ENCODE measurements at places on chromosomes 7 and 10.
A peak's percentile ranks its signal among the peaks of the same experiment; 100 is the strongest.

DNA sequence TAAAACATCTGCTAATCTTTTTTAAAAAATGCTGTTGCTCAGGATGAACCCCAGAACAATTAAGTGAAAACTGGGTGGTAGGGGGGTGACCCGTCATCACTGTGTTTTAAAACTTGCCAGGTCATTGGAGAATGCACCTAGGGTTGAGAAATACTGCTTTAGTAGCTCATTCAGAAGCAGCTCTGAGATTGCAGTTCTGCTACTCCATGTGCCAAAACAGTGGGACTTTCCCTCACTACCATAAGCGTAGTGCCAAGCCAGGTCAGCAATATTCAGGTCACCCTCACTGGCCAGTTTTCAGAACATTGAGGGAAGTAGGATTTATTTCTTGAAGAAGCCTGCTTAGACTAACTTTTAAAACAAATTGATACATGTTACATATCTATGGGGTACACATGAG lies 5.2 kb downstream of the STEAP2 start:
- no peak for DNase-seq

GRCh38 chr10:86316274-86316835 lies 50.2 kb downstream of the GRID1 start:
- DNase-seq: no peak

DNA sequence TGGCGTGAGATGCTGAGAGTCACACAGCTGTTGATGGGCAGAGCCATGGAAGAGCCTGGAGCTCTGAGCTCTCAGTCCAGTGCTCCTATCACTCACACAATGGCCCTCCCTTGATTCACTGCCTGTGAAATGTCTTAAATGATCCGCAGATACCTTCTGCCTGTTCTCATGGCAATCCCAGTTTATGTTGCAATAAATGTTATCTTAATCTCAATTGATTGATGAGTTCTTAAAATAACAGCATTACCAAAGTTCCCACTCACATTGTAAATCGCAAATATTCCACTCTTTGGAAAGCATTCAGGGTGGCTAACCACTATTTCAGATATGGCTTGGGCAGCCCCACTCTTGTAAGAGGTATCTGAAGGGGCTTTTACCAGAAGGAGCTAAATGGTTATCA lies 865.5 kb downstream of the LRMDA start:
- no peak for DNase-seq

DNA sequence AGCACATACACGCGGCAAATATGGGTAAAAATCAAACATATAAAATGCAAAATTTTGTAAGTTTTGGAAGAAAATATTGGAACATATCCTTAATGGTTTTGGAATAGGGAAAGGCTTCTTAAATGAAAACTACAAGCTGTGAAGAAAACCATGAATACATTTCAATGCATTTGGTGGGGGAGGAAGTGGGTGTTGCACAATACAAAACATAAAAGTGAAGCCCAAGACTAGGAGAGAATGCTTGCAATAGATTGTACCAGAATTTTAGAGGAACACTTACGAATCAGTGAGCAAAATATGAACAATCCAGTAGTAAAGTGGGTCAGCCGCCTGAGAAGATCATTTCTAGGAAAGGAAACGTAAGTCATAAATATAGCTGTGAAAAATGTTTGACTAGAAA lies 322.6 kb upstream of the MKI67 start:
- DNase-seq: no peak

DNA sequence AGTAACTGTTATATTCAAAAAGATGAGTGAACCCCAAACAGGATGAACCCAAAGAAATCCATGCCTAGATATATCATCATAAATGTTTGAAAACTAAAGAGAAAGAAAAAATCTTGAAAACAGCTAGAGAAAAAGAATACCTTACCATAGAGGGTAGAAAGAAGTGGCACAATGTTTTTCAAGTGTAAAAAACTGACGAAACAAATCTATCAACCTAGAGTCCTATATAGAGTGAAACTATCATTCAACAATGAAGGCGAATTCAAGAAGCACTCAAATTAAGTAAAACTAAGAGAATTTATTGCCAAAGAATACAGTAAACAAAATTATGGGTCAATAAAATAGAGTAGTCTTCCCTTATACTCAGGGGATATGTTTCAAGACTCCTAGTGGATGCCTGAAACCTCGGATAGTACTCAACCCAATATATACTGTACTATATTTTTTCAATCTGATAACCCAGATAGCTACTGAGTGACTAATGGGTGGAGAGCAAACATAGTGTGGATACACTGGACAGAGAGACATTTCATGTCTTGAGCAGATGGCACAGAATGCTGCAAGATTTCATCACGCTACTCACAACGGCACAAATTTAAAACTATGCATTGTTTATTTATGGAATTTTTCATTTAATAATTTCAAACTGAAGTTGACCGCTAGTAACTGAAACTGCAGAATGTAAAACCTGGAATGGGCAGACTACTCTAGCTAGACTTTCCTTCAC lies 52.6 kb upstream of the TMEM106B start:
- DNase-seq: no peak

GRCh38 chr10:85600026-85600743 lies 766.4 kb downstream of the GRID1 start:
- DNase-seq: no peak

GRCh38 chr7:106887421-106887820 lies 22.3 kb downstream of the PIK3CG start:
- no peak for DNase-seq

DNA sequence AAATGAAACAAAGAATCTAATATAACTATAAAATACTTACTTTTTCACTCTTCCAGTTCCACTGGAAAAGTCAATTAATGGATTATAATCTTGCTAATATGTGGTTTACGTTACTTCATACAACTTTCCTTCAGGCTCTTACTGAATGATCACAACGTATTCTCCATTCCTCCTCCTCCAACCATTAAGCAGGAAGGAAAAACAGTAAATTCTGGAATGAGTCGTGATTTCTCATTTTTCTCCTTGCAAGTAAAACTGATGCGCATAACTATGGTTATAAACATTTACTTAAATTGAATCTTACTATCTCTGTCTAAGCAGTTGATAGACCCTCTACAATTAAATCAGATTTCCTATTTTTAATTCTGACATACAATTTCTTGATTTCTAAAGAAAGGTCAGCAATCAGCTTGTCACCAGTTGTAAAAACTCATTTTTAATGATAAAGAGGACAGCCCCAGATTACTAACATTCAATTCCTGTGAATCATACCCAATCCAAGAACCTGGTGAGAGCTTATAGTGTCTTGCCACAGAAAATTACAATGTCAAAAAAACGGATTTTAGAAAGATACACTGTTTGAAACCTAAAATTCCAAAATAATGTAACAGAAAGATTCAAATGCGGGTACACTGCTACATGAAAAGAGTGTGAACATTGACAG lies 64.3 kb downstream of the EZH2 start:
- DNase-seq: no peak

- DNase-seq: no peak
These were observed 40.4 kb upstream of the COBL start for GRCh38 chr7:51356849-51357516.

DNA sequence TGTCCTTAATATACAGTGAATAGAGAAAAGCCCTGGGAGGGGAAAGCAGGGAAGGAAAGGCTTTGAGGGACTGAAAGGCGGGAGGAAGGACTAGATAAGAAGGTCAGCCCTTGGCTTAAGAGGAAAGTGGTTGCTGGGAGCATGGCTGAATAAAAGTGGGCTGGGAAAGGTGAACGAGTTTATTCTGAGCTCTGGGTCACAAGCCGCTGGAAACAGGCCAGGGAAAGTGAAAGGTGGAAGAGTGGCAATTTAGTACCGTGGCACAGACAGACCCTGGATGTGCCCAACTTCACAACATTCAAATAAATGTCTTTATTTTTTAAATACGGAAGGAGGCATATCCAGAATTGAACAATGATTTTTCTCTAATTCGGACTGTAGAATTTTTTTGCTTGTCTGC lies 39.7 kb downstream of the TAC1 start:
- no peak for DNase-seq

- no peak for DNase-seq
These were observed 860 bp upstream of the WDR86 start for GRCh38 chr7:151410405-151411390.

DNA sequence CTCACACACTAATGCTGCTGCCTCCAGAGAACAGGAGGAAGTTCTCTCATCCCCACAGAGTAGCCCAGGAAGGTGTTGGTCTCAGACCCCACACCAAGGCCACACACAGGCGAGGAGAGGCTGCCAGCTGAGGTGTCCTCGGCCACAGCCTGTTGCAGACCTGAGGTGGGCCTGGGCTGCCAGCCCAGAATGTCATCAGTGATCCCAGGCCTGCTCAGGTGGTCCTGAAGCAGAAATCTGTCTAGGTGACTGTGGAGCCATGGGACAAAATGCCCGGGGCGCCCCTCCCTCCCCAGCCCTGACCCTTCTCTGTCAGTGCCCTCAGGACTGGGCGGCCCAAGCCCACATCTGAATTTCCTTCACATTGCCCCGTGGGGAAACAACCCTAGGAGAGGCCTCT lies 43.5 kb upstream of the LRRC4 start:
- no peak for DNase-seq

GRCh38 chr7:79774150-79774549 lies 320.7 kb upstream of the MAGI2 start:
- no peak for DNase-seq

- no peak for DNase-seq
These were observed 134.6 kb upstream of the TRIM24 start for GRCh38 chr7:138325434-138325833.

DNA sequence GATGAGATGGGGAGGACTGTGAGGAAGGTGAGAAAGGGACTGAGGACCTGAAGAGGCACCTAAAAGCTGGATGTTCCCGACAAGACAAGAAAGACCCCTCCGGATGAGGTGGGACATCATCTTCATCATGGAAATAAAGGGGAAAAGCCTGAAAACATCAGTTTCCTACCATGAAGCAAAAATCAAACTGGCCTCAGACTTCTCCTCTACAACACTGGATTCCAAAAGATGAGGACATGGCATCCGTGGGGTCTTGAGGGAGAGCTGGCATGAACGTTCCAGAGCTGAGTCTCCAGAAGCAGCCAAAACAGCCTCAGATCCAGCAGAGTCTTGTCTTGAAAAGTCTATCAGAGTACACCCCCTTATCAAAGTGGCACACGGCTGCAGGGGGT lies 44.5 kb downstream of the DIP2C start:
- DNase-seq: no peak

DNA sequence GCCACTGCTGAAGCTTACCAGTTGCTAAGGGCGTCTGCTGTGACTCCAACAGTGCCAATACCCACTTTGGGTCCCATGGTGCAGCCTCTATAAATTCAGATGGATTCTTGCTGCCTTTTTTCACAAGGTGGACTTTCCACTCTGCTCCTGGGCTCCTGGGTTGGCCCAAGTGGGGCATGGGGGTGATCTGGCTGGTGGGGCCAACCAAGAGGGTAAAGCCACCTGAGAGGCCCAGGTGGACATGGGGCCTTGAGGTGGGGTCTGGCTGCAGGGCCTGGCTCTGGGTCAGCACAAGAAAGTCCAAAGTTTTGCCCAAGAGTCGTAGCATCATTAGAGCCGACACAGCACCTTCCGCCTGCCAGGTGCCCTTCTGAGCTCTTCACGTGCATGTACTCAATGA lies 105.2 kb upstream of the KDM7A start:
- no peak for DNase-seq

GRCh38 chr7:115007751-115008150 lies 85.9 kb downstream of the MDFIC start:
- no peak for DNase-seq

GRCh38 chr7:84157171-84157570 lies 37.4 kb downstream of the SEMA3A start:
- no peak for DNase-seq

DNA sequence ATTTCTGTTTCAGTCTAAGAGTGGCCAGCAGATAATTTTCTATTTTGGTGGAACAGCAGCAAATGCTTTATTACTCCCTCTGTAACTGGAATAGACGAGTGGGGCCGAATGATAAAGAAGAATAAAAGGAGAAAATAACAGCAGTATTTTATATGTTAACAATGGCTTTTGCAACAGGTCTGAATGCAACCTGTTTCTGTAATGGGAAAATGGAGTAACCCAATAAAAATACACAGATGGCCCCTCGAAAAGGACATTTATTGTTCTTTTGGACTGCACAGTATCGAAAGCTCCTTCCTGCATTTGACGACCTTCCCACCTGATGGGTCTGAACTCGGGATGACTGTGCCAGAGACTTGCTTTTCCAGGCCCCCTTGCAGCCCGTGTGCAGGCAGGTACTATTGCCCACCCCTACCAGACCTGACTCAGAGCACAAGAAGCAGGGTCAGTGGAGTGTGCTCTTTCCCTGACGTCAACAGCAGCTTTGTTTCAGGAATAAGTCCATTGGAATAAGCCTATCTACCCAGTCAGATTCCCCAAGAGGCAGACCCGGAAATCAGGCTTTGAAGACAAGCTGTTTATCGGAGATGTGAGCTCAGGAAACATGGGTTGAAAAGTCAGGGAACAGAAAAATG lies 306.5 kb upstream of the NEBL start:
- no peak for DNase-seq

DNA sequence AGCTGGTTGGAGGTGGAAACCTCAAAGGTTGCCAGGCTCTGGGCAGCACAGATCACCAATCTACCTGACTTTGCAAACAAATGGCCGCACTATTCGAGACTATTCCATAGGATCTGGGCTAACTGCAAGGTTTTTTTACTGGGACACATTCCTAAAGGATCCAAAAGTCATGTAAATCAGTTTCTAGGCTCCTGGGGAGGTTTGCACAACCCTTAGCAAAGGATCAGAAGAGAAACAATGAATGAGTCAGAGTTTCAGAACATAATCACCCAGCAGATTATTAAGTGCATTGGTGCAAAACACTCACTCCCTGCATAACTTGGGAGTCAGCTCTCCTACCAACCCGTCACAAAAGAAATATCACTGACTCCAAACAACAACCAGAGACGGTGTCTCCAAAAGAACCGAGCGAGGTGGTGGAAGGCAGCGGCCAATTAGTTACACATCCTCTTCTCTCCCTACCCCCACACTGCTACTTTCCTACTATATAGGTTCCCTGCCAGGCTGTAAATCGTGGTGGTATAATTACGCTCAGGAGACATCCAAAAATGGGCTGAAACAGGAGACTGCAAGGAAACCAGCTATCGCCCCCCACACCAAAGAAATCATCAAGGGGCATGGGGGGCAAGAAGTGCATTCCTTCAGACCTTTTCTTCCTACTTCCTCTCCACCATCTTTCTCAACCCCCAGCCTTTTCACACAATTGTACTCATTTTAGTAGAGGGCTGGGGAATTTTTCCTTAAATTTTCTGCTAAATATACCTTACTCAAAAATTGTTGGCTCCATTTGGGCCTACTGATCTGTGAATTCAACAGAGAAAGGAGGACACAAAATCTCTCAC lies 3.2 kb downstream of the UBE2H start:
- peak; percentile 30 for DNase-seq

- DNase-seq: peak; percentile 26
These were observed 233.6 kb downstream of the SNX13 start for GRCh38 chr7:17706734-17707133.

GRCh38 chr10:62178568-62178967 lies 90.1 kb downstream of the RTKN2 start:
- DNase-seq: no peak

DNA sequence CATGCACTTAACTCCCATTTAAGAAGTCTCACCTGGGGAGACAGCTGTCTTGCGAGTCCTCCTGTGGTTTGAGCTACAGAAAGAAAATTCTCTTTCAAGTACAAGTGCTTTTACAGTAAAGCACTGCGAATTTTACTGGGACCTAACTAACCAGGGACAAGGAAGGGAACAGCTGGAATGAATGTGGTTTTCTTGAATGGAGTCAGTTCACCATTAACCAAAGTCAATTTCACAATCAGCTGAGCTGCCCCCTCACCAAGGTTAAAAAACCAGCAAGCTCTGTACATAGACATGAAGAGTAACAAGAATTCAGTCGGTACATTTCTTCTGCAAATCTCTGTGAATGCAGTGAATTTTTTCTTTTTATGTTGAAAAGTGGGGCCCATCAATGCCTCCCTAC lies 56.3 kb downstream of the GFRA1 start:
- DNase-seq: no peak
